ENCODE measurements at places on chromosomes 6 and 20.
A peak's percentile ranks its signal among the peaks of the same experiment; 100 is the strongest.

- no peak overlapping the region for H3K4me3 ChIP-seq
- no peaks in the 10 kb centered on the region for H3K36me3 ChIP-seq
- H3K27me3 ChIP-seq = peaks cover 9% of the 10 kb centered on the region
- no peak overlapping the region for H3K27ac ChIP-seq
- DNase-seq = no peak
These were observed 74.2 kb upstream of the NRN1 start for GRCh38 chr6:6080975-6081374.

DNA sequence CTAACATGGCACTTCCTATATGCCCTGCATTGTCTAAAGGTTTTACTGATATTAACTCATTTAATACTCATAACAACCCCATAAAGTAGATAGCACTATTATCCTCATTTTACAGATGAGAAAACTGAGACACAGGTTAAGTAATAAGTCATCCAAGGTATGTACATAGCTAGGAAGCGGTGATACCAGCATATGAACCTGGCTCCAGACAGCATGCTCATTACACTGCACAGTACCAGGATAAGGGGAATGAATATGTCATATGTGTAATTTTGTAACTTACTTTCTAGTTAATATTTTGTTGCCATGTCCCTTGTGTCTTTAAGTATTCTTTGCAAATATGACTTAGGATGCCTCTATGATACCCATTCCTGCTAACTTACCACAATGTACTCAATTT, 53.2 kb upstream of the PBOV1 start:
- H3K36me3 ChIP-seq = no peaks in the 10 kb centered on the region
- no peak overlapping the region for H3K4me3 ChIP-seq
- DNase-seq = no peak

DNA sequence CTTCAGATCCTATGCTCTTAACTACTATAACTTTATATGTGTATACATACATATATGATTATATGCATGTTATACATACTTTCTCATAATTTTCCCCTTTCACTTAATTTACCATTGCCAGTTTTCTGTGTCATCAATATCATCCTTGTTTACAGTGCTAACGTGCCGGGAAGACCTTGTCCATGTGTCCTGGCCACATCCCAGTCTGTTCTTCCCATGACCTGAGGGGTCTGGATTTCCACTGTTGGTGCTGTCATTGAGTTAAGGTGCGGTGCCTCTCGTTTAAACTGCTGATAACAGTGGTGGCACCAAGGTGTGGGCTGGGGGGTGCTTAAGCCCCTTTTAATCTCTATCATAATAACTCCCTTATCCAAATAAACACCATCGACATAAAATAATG, 8.5 kb upstream of the SDCBP2 start:
- H3K4me1 ChIP-seq = peaks cover 10% of the 10 kb centered on the region
- no peak overlapping the region for H3K4me3 ChIP-seq
- no peaks in the 10 kb centered on the region for H3K27me3 ChIP-seq
- H3K36me3 ChIP-seq = no peaks in the 10 kb centered on the region
- DNase-seq = no peak

DNA sequence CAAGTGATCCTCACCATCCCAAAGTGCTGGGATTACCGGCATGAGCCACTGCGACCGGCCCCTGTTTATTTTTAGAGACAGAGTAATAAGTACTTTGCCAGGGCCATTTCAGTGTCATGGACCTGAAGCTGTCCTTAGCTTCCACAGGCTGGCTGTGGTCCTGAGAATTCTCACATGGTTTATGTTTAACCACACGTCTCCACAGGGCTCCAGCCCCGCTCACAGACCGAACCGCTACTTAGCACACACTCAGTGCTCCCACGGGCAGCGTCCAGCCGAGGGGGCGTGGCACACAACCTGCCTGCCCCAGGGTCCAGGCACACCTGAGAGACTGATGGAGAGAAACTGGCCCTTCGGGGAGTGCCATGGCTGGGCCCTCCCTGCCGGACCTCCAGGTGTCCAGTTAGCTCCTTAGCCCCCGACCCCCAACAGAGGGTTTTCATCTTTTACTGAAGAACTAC, 11.7 kb downstream of the ACSS1 start:
- H3K27me3 ChIP-seq = peaks cover 4% of the 10 kb centered on the region
- H3K4me1 ChIP-seq = peaks cover 48% of the 10 kb centered on the region
- DNase-seq = no peak
- no peak overlapping the region for H3K4me3 ChIP-seq
- H3K27ac ChIP-seq = peak overlapping the region; percentile 26
- H3K36me3 ChIP-seq = peaks cover 4% of the 10 kb centered on the region

DNA sequence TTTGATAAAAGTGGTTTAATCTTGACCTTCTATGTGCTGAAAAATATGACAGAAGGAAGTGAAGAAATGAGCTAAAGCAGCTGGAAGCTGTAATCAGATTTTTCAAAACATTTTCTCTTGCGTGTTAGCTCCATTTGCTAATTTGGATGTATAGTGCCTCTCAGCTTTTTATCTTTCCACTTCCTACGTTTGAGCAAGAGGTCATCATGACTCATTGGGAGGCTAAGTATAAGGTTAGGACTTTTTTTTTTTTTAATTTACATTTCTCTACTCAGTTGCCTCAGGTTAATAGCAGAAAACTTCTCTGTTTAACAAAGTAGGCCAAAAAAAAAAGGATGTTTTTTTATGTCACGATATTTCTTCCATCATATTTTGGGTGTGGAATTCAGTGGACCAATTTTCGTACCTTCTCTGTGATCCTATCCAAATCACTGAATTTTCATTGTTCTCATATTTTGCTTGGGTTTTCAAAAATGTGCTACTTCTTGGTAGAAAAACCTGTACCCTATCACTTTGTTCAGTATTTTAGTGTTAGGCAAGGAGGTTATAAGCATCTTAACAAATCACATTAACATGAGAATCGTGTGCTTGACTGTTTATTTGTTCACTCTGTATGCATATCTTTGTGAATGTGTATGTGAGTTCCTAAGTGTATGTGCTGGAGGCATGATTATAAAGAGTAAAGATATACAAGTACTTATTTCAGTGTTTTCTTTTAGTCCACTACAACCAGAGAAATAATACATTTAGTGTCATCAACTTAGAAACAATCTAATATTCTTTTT, 1028.3 kb upstream of the EYS start:
- peaks cover 4% of the 10 kb centered on the region for H3K36me3 ChIP-seq
- no peaks in the 10 kb centered on the region for H3K27me3 ChIP-seq
- H3K4me3 ChIP-seq = no peak overlapping the region
- DNase-seq = no peak

Data from immature natural killer cell (primary cell).